ENCODE measurements at places on chromosomes 4 and X.

- no peaks in the 10 kb centered on the region for H3K27me3 ChIP-seq
- no peak for DNase-seq
- H3K27ac ChIP-seq = no peak overlapping the region
- no peaks in the 10 kb centered on the region for H3K36me3 ChIP-seq
- no peaks in the 10 kb centered on the region for H3K4me1 ChIP-seq
Measured at GRCh38 chrX:136493011-136493410, 4.4 kb upstream of the HTATSF1 start.

GRCh38 chr4:85736571-85736970, 261.6 kb downstream of the ARHGAP24 start:
- H3K36me3 ChIP-seq = no peaks in the 10 kb centered on the region
- no peak overlapping the region for H3K27ac ChIP-seq
- 0 out of 2 replicates have a peak, but pooled peaks cover 2% of the 10 kb centered on the region for H3K4me1 ChIP-seq
- no peaks in the 10 kb centered on the region for H3K27me3 ChIP-seq
- no peak for DNase-seq

GRCh38 chrX:40700640-40701342, 34.6 kb downstream of the MED14 start:
- no peak overlapping the region for H3K27ac ChIP-seq
- H3K36me3 ChIP-seq = no peaks in the 10 kb centered on the region
- H3K4me3 ChIP-seq = no peak overlapping the region
- no peaks in the 10 kb centered on the region for H3K4me1 ChIP-seq

- H3K36me3 ChIP-seq = no peaks in the 10 kb centered on the region
- H3K27ac ChIP-seq = no peak overlapping the region
- no peaks in the 10 kb centered on the region for H3K27me3 ChIP-seq
- no peak for DNase-seq
Measured at GRCh38 chr4:126532527-126532926, 1100.2 kb upstream of the INTU start.

DNA sequence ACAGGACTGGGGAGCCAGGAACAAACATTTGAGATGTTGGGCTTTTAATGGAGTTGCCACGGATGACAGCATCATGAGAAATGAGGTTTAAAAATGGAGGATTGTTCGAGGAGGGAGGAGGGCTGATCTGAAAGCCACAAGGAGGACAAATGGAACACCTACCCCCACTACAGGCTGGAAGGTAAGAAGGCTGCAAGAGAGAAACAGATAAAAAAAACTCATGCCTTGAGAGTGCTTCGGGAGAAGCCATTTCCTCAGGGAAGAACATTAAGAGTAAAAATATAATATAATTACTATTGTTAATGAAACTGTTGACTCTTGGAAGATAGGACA, 119.5 kb upstream of the MAP9 start:
- no peaks in the 10 kb centered on the region for H3K27me3 ChIP-seq
- no peak overlapping the region for H3K4me3 ChIP-seq
- no peak for DNase-seq
- no peaks in the 10 kb centered on the region for H3K36me3 ChIP-seq
- no peak overlapping the region for H3K27ac ChIP-seq

GRCh38 chr4:55634417-55635128, 1.5 kb downstream of the NMU start:
- no peak overlapping the region for H3K27ac ChIP-seq
- H3K36me3 ChIP-seq = no peaks in the 10 kb centered on the region
- H3K4me1 ChIP-seq = peaks cover 5% of the 10 kb centered on the region
- no peak overlapping the region for H3K4me3 ChIP-seq

GRCh38 chr4:7121866-7122653, 54.2 kb upstream of the GRPEL1 start:
- no peaks in the 10 kb centered on the region for H3K36me3 ChIP-seq
- H3K4me3 ChIP-seq = no peak overlapping the region
- DNase-seq = no peak

DNA sequence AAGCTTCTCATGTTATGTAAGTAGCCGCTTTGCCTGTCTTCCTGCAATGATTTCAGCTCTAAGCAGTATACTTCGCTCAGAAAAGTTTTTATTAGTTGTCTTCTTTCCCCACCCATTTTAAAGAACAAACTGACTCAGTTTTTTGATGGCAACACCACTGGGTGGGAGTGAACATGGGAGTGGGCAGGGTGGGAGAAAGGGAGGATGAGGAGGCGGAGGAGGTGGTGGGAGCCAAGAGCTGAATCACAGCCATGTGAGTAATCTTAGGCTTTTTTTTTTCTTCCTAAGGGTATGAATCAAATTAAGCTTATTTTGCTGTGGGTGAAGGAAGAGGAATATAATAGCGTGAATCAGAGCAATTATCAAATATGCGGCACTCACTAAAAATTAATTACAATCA, 574.3 kb upstream of the DIPK2B start:
- H3K36me3 ChIP-seq = no peaks in the 10 kb centered on the region
- no peaks in the 10 kb centered on the region for H3K4me1 ChIP-seq
- H3K27ac ChIP-seq = no peak overlapping the region
- no peak overlapping the region for H3K4me3 ChIP-seq
- H3K27me3 ChIP-seq = no peaks in the 10 kb centered on the region

- no peaks in the 10 kb centered on the region for H3K36me3 ChIP-seq
- peak; percentile 74 for DNase-seq
- H3K27me3 ChIP-seq = no peaks in the 10 kb centered on the region
- no peaks in the 10 kb centered on the region for H3K4me1 ChIP-seq
- no peak overlapping the region for H3K4me3 ChIP-seq
Measured at GRCh38 chr4:181949704-181950312, 293.4 kb upstream of the TENM3 start.

DNA sequence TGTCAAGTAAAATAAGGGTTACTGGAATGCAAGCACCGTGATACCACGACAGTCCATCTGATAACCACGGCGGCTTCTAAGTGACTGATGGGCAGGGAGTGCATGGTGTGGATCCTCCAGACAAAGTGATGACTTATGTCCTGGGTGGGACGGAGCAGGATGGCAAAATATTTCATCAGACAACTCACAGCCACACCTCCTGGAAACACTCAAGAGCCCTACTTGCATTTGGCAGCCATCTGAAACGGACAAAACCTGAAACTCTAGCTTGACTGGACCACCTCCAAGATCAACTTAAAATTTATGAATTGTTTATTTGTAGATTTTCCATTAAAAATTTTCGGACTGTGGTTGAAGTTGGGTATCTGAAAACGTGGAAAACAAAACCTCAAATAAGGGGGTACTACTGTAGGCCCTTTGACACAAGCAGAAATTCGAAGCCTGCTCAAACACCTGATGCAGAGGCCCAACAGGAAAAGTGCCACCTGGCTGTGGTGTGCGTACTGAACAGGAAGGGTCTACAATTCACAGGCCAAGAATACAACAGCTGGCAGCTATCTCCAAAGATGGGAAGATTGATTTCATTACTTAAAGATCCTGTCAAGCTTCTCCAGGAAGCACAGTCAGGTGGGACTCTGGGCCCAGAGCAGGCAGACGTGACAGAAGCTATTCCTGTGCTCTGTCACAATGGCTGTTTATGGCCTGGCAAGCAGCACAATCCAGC, 26.0 kb downstream of the LRIT3 start:
- no peak overlapping the region for H3K4me3 ChIP-seq
- H3K27me3 ChIP-seq = no peaks in the 10 kb centered on the region
- no peaks in the 10 kb centered on the region for H3K4me1 ChIP-seq
- H3K27ac ChIP-seq = no peak overlapping the region
- DNase-seq = no peak
- no peaks in the 10 kb centered on the region for H3K36me3 ChIP-seq

GRCh38 chr4:40608628-40609027, 21.0 kb downstream of the RBM47 start:
- no peak overlapping the region for H3K27ac ChIP-seq
- no peak for DNase-seq
- H3K4me3 ChIP-seq = no peak overlapping the region
- no peaks in the 10 kb centered on the region for H3K36me3 ChIP-seq

- H3K4me1 ChIP-seq = peaks cover 2% of the 10 kb centered on the region
- no peaks in the 10 kb centered on the region for H3K27me3 ChIP-seq
- H3K36me3 ChIP-seq = no peaks in the 10 kb centered on the region
- no peak overlapping the region for H3K4me3 ChIP-seq
- DNase-seq = no peak
- no peak overlapping the region for H3K27ac ChIP-seq
Measured at GRCh38 chr4:7337196-7338058, 97.3 kb downstream of the PSAPL1 start.

- H3K36me3 ChIP-seq = no peaks in the 10 kb centered on the region
- H3K27me3 ChIP-seq = no peaks in the 10 kb centered on the region
- H3K4me1 ChIP-seq = peaks cover 4% of the 10 kb centered on the region
- no peak for DNase-seq
Measured at GRCh38 chr4:180788729-180789128, 1454.5 kb upstream of the TENM3 start.

Measured in iPS DF 6.9 (cell line).